ENCODE measurements at places on chromosomes 12 and 14.

GRCh38 chr12:7130701-7131501 is 730 bp downstream of the CLSTN3 start:
- no peak for DNase-seq

DNA sequence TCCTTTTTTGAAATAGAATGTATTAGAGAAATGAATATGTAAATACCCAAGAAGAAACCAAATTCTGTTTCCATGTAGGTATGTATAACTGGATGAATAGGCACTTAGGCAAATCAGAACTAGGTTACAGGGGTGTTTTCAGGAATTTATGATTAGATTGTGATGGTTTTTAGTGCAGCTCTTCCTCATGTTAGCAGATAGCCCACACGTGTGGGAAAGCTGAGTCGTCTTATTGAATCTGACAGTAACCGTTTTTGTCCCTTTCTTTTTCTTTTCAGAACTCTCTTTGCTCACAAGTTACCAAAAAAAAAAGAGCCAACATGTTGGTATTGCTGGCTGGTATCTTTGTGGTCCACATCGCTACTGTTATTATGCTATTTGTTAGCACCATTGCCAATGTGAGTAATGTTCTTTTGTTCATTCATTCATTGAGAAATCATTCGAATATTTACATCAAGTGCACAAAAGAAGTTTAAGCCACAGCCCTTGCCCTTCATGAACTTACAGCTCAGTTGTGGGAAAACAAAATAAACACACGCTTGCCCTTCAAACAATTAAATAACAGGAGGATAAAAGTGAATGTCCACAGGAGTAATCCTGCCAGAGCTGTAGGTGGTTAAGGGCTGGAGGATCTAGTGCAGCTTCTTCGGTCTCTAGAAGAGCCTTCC is 14.8 kb downstream of the EMP1 start:
- DNase-seq = no peak

- DNase-seq = no peak
Measured at GRCh38 chr14:91029456-91030217, 30.8 kb downstream of the RPS6KA5 start.

DNA sequence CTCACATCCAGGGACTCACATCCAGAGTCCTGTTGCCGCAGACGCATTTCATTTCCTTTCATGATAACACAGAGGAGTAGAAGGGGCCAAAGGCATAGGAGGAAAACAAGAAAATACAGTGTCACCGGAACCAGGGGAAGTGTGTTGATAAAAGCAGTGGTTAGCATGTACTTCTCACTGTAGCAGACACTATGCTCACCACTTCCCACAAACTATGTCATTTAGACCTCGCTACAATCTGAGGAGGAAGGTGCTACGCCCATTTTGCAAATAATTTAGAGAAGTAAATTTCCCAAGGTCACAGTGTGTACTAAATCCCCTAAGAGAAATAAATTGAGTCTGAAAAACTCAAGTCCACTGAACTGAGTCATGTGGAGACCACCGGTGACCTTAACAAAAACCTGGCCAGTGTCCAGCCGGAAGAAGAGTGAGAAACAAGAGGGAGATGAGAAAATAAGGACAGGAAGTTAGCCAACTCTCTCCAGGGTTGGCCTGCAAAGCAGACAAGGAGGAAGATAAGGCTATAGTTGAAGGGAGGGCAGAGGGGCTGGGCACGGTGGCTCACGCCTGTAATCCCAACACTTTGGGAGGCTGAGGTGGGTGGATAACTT is 25.8 kb upstream of the TMCC3 start:
- no peak for DNase-seq

- DNase-seq = no peak
Measured at GRCh38 chr12:78680596-78680995, 184.0 kb upstream of the SYT1 start.

- no peak for DNase-seq
Measured at GRCh38 chr14:104361921-104362681, 217.5 kb upstream of the C14orf180 start.

DNA sequence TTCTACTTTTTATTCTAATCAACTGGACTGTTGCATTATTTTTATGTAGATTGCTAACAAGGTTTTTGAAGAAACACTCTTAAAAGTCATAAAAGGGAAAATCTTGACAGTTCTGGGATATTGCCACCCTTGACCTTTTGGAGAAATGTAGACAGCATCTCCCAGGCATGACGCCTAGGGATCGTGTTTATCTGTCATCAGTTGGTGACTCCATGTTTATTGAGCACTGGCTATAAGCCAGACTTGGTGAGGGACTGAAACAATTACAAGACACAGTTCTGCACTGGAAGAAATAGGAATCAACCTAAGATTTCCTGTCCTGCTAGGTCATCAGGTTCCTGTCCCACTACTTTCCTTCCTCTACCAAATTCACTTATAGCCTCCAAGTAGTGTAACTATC is 34.5 kb downstream of the HMGA2 start:
- DNase-seq = no peak

- DNase-seq = no peak
Measured at GRCh38 chr12:65662590-65662989, 161.7 kb upstream of the HMGA2 start.

GRCh38 chr14:58376791-58377190 is 18.9 kb upstream of the TOMM20L start:
- DNase-seq = no peak

DNA sequence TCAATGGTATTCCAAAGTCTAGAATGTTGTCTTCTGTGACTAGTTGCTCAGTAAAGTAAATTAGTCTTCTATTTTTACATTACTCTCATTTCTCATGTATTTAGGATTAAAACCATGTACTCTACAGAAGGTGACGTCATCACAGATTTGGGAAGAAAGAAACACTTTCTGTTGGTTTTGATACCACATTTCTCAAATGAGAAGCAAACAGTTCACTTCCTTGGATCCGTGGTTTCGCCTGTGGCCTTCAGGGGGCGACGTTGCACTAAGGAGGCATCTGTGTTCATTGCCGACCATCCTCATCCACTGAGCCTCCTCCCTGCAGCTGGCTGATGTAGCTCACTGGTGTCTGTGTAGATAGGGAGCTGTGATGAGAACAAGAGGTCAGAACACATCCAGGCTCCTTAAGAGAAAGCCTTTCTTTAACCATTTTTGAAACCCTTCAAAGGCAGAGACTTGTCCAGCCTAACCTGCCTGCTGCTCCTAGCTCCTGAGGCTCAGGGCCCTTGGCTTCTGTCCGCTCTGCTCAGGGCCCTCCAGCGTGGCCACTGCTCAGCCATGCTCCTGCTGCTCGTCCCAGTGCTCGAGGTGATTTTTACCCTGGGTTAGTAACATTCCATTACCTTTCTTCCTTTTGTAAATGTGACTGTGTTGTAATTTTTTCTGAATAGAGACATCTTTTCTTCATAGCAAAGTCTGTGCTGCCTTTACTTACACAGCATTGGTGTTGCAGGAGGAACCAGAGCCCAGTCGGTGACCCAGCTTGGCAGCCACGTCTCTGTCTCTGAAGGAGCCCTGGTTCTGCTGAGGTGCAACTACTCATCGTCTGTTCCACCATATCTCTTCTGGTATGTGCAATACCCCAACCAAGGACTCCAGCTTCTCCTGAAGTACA is 220.6 kb upstream of the OR4E1 start:
- no peak for DNase-seq

DNA sequence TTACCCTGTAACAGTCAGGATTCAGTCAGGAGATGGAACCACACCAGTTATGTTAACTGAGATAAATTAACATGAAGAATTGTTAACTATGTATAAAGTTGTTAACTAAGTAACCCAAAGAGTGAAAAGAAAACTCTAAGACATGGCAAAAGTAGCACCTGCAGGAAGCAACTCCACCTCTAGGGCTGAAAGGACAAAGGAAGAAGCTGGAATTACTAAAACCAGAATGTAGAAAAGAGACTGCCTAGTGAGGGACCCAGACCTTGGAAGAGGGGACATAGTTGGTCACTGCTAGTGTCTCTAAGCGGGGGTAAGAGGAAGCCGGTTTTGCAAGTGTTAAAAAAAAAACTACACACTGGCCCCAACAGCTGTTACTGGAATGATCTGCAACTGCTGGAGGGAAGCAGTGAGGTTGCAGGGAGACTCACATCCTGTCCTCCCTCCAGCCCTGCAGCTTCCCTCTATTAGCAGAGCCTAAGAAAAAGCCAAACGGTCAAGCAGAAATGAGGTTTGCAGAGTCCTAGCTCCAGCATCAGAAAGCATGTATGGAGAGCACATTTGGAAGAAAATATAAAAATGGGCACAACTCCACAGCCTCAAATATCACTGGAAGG is 39.8 kb downstream of the GPR135 start:
- DNase-seq = no peak

- DNase-seq = no peak
Measured at GRCh38 chr12:112258926-112259325, 123.3 kb downstream of the HECTD4 start.

Data from amniotic stem cell (primary cell).